ENCODE measurements at places on chromosomes 5 and 9.

DNA sequence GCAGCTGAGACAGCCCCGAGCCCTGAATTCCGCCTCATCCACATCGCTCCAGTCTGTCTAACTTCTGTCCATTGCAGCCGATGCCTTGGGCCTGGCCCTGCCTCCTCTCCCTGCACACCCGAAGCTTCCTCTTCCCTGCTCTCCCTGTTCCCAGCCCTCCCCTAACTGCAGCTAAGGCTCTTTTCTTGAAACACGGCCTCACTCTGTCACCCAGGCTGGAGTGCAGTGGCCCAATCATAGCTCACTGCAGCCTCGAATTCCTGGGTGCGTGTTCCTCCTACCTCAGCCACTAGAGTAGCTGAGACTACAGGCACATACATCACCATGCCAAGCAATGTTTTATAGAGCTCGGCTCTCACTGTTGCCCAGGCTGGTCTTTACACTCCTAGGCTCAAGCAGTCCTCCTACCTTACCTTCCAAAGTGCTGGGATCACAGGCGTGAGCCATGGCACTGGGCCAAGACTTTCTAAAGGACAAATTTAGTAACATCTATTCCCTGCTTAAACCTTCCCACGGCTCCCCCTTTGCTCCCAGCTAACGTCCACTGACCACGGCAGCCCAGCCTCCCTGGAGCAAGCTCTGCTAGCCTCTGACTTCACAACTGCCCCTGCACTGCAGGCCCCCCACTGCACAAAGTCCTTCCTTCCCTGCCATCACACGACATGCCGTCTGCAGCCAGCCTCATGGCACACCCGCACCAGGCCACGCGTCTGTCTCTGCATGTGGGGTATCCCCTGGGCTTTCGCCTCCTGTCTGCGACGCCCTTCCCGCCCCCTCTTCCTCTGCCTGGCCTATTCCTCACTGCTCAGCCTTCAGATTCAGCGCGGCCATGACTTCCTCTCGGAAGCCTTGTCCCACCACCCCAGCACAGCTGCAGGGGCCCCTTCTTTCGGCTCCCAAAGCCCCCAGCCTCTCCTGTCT is 28.6 kb downstream of the LAMC3 start:
- no peak for DNase-seq

DNA sequence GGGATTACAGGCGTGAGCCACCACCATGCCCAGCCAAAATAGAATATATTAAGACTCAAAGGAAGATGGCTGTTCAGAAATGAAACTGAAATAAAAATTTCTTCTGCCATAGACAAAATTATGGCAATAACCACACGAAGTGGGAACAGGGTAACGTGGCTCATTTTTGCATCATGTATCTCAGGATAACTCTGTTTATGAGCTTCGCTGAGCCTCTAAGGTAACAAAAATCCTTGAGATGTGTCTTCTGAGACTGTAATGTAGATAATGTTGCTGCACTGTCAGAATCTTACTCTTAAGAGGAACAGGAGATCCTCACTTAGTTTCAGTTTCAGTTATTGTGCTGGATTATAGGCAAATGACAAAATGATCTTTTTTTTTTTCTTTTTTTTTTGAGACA is 153.8 kb downstream of the GOLPH3 start:
- no peak for DNase-seq

GRCh38 chr9:123555646-123556045 is 199.6 kb downstream of the CRB2 start:
- DNase-seq, result no peak

- no peak for DNase-seq
These were observed 815 bp upstream of the ODF2 start for GRCh38 chr9:128454991-128455390.

GRCh38 chr9:91800473-91801030 is 149.5 kb downstream of the ROR2 start:
- DNase-seq, result no peak

- DNase-seq, result no peak
These were observed 72.8 kb downstream of the TLE4 start for GRCh38 chr9:79644601-79645000.

GRCh38 chr5:58795327-58795726 is 212.5 kb downstream of the RAB3C start:
- no peak for DNase-seq

- no peak for DNase-seq
These were observed 958 bp downstream of the CD180 start for GRCh38 chr5:67195406-67196275.

GRCh38 chr9:114924327-114924726 is 6.1 kb downstream of the TNFSF8 start:
- DNase-seq, result no peak

DNA sequence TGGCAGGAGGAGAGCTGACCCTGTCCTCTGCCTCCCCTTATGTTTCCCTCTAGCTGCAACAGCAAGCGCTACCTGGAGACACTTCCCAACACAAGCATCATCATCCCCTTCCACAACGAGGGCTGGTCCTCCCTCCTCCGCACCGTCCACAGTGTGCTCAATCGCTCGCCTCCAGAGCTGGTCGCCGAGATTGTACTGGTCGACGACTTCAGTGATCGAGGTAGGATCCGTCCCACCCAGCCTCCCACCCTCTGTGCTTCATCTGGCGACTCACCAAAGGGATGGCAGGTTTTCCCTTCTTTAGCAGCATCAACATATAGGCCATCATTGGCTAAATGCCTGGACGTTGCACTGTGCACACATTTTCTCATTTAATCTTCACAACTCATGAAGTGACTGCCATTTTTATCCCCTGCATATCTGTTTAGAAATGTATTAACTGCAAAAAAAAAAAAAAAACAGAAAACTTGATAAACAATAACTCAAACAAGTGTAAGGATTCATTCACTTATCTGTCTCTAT is 116.2 kb upstream of the SAP30L start:
- DNase-seq, result no peak

- DNase-seq, result no peak
These were observed 32.1 kb downstream of the FAM163B start for GRCh38 chr9:133576875-133577736.

DNA sequence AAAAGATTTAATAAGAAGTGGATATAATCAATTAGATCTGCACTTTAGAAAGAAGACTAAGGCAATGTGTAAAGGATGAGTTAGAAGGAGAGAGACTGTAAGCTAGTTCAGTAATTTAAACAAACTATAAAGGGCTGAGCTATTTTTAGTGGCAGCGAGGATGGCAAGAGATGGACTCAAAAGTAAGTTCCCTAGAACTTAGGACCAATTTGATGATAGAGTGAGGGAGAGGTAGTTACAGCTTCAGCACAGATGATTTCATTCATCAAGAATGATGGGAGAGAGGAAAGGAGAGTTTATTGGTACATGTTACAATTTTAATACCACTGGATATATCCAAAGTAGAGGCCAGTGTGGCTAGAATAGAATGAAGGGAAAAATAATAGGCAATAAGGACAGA is 19.1 kb downstream of the NADK2 start:
- no peak for DNase-seq

DNA sequence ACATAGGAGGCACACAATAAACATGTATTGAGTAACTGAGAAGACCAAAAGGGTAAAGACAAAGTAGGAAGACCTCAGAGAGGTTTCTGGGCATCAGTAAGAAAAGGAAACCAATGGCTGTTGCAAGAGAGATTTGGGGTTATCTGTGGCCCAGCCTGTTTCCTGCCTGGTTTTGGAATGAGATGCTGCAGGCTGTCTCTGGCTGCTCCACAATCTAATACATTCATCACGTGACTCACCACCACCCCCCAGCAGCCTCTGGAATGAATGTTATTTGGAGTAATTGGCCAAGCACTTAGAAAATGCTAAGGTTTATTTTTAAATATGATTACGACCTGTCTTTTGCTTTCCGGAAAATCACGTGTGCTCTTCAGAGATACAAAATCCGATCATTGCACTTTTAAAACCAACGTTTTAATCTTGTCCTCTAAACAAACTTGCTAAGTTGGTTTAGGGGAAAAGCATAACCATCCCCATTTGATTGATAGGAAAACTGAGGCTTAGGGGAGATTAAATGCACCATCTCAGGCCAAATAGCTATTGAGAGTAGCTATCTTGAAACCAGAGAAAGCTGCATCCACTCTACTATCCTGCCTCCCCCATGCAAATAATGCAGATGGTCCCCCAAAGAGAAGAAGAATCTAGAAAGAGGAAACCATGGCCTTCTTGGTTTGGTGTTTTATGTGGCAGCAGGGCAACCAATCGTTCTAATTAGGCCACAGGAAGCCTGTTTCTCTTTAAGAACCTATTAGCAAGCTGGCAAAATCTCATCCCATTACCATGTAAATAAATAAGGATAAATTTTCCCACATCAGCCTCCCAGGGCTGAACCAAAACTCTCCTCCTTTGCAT is 151.8 kb upstream of the ADRA1B start:
- no peak for DNase-seq

GRCh38 chr5:14351086-14351661 is 208.0 kb downstream of the TRIO start:
- no peak for DNase-seq

DNA sequence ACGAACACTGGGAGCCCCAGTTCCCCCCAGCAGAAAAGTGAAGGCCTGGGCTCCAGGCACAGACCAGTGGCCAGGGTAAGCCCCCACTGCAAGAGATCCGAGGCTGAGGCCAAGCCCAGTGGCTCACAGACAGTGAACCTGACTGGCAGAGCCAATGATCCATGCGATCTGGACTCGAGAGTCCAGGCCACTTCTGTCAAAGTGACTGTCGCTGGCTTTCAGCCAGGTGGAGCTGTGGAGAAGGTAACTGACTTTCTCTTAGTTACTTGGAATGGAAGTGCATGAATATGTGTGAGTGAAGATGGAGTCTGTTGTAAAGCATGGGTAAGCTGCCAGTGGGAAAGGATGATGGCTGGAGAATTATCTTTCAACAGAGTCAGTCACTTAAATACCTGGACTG is 99.7 kb downstream of the GOLPH3 start:
- DNase-seq, result no peak

DNA sequence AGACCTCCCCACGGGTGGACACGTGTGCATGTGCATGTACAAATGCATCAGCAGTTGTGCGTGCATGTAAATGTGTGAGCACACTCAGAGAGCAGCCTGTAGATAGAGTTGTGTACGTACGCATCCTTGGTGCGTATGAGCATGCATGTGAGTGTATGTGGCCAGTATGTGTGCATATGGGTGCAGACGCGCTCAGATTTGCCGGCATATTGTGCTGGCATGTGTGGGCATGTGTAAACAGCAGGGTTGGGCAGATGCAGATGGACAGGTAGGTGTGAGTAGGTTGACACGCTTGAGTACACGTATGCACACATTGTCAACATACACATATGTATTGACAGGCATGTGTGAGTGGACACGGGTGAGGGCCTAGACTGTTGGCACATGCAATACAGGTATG is 56.5 kb downstream of the LMX1B start:
- no peak for DNase-seq

GRCh38 chr5:110269478-110270142 is 456.9 kb downstream of the TMEM232 start:
- no peak for DNase-seq

GRCh38 chr5:149049371-149049781 is 13.5 kb downstream of the SH3TC2 start:
- DNase-seq, result no peak

GRCh38 chr9:32413424-32413823 is 29.0 kb downstream of the ACO1 start:
- DNase-seq, result no peak

GRCh38 chr5:12133520-12133919 is 229.3 kb upstream of the CTNND2 start:
- DNase-seq, result no peak

DNA sequence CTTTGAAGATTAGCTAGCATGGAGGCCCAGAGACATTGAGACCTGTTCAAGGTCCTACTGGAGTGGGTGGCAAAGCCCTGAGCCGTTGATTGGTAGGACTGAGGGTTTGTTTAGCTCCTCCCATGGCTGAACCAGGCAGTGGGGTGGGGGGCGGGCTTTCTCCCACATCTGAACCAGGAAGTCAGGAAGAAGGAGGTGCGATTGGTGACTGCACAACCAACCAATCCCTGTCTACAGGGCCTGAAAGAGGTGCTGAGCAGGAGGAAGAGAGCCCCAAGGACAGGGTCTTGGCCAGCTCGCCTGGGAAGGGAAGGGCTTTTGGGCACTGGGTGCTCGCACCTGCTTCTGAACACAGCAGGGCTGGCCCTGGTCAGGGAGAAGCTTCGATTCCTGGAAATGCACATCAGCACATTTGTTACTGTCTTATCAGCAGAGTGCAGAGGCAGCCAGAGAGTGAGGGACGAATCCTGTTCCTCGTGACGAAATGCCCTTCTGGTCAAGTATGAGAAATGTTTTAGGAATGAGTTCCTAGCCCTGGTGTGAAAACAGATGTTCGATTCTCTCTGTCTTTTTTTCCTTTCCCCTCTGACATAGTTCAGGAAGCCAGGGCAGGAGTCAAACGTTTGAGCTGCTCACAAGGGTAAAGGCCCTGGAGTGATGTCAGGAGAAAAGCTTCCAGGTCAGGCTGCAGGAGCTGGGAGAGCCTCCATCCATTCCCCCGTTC is 294.8 kb upstream of the KLF4 start:
- no peak for DNase-seq

DNA sequence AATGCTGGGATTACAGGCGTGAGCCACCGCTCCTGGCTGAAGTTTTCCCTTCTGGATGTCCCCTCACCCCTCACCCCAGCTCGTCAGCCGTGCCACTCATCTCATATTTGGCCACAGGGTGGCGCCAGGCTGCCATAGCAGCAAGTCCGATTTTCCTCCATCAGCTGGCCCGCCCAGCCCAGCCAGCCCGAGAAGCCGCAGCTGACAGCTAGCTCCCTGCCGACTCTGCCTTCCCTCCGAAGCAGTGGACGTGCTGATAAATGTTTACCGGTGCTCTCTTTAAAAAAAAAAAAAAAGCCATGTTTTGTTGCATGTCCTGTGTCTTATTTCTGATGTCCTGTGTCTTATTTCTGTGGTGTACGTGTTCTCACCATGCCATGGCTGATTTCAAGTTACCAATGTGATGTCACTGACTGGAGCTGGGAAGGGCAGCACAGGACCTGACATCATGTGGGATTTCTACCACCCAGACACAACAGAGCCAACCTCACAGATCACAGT is 58.3 kb downstream of the PFDN1 start:
- DNase-seq, result peak; percentile 84

GRCh38 chr5:100860407-100860806 is 42.7 kb downstream of the ST8SIA4 start:
- no peak for DNase-seq

DNA sequence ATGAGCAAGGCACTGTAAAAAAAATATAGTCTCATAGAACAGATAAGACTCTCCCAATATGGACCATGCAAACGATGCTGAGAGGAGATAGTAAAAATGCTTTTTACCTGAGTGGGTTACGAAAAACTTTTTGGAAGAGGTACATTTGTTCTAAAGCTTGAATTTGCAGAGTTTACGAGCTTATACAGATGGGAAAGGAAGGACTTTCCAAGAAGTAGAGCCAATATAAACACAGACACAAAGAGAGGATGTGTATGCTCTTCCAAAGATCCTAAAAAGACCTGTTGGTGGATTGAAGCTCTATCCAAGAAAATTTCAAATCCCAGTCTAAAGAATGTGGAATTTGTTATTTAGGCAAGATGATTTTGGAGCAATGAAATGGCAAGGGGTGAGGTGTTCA is 127.1 kb upstream of the SLCO6A1 start:
- DNase-seq, result no peak

DNA sequence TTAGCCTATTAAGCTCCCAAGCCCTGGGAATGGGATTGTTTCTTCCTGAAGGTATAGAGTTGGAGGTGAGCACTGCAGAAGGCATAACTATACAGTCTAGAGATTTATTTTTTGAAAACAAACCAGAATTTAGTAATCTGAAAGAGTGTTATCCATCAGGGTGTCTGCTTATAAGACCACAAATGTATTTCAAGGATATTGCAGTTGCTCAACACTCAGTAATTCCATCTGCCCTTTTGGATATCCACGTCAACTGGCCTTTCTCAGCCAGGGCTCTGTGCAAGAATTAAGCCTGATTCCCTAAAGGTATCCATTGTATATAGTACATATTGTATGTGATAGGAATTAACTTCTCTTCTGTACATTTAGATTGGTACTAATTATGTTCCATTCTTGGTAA is 15.0 kb upstream of the IL31RA start:
- DNase-seq, result no peak

Data from stimulated activated CD4-positive, alpha-beta T cell treated with anti-CD3 and anti-CD28 coated beads, Interleukin-4, amount 100 ng/mL, for 24 hours (primary cell).